ENCODE measurements at places on chromosomes 3 and 15.
A peak's percentile ranks its signal among the peaks of the same experiment; 100 is the strongest.

DNA sequence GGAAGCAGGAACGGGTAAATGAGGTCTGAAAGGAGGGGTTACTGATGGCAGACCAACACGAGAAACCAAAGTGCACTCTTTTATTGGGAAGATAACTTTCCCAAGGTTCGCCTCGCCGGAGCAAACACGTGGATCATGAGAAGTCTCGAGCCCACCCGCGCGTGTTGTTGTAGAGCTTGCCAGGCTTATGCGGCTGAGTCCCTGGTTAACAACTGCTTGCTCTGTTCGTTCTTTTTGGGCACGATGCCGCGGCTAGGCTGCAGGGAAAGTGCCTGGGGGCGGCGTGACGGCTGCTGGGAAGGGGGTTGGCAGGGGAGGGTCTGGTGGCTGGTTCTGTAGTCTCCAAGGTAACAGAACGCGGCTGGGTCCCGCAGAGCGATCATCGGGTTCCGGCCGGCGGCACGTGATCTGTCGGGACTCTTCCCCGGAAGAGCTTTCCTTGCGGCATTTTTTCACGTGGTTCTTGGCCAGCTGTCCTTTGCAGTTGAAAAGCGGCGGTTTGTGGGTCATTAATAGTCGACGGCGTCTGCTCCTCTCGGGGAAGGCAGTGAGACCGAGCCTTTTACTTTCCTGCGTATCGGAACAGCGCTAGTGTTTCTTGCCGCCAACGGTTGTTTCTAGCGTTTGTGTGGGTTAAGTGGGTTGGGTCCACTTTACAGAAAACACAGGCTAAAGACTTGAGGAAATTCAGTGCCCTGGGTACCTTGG, 1.5 kb downstream of the MGA start:
- DNase-seq = peak; percentile 47

- DNase-seq = no peak
Observed at GRCh38 chr3:52247409-52248164, 2.0 kb downstream of the PPM1M start.

DNA sequence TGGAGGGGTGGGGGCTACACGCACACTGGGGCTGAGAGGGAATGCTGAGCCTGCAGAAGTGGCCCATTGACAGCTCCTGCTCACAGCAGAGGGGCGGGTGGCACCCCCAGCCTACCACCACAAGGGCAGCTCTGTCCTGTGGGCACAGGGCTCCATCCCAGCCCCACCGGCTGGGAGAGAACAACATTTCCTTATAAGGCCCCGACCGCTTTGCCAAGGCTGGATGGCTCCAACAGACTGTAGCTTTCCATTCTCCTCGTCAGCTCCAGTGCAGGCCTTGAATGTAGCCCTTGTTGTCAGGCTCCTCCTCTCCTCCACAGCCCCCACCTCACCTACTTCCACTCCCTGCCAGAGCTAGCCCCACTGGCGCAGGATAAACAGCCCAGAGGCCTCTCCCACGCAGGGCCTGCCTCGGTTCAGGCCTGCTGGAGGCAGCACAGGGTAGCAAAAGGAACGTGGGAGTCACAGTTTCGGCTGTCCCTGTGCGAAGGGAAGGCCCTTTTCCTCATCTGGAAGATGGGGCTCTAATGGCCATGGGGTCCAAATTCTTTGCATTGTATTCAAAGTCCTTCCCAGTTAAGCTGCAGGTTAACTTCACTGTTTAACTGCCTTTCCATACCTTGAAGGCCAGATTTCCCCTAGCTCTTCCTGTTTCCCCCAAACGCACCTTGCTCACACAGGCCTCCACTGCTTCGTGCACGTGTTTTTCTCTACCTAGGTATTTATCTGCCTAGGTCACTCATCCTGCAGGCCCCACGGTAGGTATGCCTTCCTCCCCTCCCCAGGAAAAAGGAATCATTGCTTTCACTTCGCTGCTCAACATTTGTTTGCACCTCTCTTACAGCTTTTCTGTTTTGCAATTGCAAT, 101.6 kb upstream of the LPP start:
- no peak for DNase-seq

GRCh38 chr3:72177075-72178050, 392.4 kb upstream of the PROK2 start:
- no peak for DNase-seq

GRCh38 chr3:16338999-16339398, 74.0 kb downstream of the OXNAD1 start:
- no peak for DNase-seq

DNA sequence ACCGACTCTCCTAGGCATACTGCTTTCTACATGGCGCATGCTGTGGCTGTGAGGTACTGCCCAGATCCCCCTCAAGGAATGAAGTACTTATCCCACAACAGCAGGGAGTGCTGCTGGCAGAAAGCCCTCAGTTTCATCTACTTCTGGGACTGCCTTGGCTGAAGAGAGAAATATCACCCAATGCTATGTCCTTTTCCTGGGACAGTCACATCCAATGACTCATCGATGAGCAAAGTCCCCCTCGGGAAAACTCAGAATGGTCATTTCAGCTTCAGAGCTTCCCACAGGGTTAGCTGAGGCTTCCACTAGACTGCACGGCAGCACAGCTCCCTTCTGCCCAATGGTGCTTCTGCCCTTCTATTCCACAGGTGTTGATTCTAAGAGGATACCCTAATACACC, 3.6 kb upstream of the NMD3 start:
- DNase-seq = no peak
